ENCODE measurements at places on chromosomes 4 and X.

- no peak for DNase-seq
These were observed 43.9 kb upstream of the CCDC149 start for GRCh38 chr4:24956763-24957162.

DNA sequence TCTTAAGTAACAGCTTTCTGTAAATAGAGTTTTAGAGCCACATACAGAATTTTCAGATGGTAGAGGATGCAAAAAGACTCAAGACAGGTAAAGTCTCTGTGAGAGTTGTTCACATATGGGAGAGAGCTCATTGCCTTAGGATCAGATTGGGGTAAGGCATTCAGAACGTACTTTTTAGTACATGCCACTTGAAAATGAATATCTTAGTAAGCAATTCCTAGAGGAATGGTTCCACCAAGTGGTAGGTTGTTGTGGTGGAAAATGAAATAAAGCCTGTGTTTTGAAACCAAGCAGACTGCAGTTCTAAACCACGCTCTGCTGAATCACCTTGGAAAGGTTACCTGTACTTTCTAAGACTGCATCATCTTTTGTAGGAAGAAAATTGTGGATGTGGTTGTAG, 547.0 kb upstream of the LCORL start:
- DNase-seq: no peak

GRCh38 chr4:79917246-79917645, 155.8 kb downstream of the ANTXR2 start:
- DNase-seq: peak; percentile 55

DNA sequence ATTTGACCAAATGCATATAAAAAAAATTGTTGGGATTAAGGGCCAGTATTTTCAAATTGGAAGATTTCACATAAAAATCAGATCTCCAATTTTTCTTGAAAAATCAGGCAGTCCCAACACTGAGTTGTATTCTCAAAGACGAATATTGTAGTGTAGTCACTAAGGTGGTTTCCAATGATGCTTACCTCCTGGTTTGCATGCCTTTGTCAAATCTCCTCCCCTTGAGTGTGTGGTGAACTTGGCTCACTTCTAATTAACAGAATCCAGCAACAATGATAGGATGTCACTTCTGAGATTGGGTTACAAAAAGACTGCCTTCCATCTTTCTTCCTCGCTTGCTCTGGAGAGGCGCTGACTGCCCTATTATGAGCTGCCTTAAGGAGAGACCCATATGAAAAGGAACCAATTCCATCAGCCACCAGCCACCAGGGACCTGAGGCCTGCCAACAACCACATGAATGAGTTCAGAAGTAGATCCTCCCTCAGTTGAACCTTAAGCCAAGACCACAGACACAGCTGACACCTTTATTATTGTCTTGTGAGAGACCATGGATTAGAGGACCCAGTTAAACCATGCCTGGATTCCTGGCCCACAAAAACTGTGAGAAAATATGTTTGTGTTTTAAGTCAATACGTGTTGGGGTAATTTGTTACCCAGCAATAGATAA, 31.2 kb upstream of the TSPAN5 start:
- no peak for DNase-seq

- DNase-seq: no peak
These were observed 7.0 kb upstream of the XKRX start for GRCh38 chrX:100935767-100936166.

- DNase-seq: no peak
These were observed 46.0 kb upstream of the SFRP2 start for GRCh38 chr4:153834901-153835300.

- no peak for DNase-seq
These were observed 92.4 kb upstream of the SMIM10 start for GRCh38 chrX:134898440-134898839.

Measured in activated naive CD8-positive, alpha-beta T cell treated with anti-CD3 and anti-CD28 coated beads, Interleukin-2, amount 10 ng/mL, durations not matched to agents 7 days and 5 days (primary cell).